Fibroblast of skin of left quadriceps (primary cell): ENCODE measurements at places on chromosomes 5 and 9.

DNA sequence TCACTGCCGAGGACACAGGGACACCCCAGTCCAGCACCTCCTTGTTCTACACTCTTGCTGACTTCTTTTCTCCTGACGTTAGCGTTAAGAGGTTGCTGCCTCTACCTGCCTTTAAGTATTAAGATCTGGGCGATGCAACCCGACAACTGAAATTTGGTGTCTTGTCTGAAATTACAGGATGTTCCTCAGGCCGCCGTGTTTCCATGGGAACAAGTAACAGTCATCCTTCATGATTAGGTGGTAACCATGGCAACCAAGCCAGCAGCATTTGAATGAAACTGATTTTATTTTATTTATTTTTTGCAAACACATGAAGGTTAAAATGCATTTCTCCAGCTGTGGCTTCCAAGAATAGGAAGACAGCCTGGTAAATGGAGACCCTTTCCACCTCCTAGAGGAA lies 20.8 kb downstream of the DAB2IP start:
- no peak for DNase-seq

DNA sequence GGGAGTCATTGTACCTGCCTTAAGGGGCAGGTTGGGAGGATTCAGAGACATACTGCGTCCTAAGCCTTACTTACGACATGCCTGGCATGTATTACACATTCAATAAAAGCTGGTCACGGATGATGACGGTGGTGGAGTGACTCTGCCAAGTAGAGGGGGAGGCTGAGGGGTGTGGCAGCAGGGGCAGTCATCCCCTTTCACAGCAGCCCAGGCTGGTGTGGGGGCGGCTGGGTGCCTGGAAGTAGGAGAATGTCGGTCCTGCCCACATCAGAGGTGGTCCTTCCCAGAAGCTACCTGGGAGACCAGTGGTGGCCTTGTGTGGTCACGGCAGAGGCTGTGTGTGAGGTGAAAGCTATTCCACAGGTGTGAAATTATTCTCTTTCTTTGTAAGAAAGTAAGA lies 8.9 kb downstream of the ZBTB34 start:
- DNase-seq = no peak

- peak; percentile 28 for DNase-seq
Observed at GRCh38 chr9:23774266-23774665, 51.8 kb downstream of the ELAVL2 start.

DNA sequence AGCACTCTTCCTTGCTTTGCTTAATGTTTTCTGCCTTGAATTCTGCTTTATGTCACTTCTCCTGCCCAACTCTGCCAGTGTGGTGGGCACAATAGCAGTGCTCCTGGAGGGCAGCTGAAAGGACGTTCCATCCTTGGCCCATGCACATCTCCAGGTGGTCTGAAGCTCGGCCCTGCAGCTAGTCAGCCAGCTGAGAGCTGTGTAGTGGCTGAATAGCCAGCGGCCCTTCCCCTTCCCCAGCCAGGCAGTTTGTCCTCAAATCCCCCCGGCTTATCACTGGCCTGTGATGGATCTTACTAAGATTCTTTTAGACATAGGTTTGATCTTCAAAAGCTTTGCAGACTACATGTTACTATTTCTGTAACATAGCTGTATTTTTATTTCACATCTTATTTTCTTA lies 42.7 kb upstream of the ANGPTL2 start:
- DNase-seq = no peak

DNA sequence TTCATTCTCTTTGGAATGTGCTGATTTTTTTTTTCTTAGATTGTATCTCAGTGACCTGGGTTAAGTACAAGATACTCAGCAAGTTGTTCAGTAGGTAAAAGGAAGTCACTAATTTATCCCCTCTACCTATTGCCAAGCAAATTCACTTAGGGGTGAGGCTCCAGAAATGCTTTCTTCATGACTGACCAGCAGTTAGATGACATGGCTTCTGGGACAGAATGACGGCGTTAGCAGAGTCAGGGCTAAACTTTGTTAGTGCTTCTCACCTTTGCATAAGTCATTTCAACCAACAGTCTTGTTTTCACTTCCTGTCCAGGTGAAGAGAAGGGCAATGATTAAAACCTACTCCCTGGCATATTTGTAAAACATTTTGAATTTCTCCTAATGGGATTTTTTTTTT lies 20.2 kb upstream of the MTAP start:
- no peak for DNase-seq

- peak; percentile 31 for DNase-seq
Observed at GRCh38 chr9:107751567-107752210, 262.1 kb upstream of the KLF4 start.

GRCh38 chr5:33343676-33344327 lies 97.0 kb upstream of the TARS1 start:
- DNase-seq = peak; percentile 86

DNA sequence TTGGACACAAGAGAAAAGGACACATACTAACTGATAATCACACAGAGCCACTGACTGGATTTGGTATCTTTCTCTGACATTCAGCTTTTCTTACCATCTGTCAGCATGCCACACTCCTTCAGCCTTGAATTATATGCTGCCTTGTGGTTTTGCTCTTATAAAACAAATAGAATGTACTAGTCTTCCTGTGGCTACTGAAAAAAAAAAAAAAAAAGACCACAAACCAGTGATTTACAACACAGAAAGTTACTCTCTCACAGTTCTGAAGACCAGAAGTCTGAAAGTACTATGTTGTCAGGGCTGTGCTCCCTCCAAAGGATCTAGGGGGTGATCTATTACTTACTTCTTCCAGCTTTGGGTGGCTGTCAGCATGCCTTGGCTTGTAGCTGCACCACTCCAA lies 82.3 kb downstream of the THBS4 start:
- DNase-seq = no peak

- DNase-seq = no peak
Observed at GRCh38 chr9:124140941-124141568, 116.7 kb upstream of the NEK6 start.

DNA sequence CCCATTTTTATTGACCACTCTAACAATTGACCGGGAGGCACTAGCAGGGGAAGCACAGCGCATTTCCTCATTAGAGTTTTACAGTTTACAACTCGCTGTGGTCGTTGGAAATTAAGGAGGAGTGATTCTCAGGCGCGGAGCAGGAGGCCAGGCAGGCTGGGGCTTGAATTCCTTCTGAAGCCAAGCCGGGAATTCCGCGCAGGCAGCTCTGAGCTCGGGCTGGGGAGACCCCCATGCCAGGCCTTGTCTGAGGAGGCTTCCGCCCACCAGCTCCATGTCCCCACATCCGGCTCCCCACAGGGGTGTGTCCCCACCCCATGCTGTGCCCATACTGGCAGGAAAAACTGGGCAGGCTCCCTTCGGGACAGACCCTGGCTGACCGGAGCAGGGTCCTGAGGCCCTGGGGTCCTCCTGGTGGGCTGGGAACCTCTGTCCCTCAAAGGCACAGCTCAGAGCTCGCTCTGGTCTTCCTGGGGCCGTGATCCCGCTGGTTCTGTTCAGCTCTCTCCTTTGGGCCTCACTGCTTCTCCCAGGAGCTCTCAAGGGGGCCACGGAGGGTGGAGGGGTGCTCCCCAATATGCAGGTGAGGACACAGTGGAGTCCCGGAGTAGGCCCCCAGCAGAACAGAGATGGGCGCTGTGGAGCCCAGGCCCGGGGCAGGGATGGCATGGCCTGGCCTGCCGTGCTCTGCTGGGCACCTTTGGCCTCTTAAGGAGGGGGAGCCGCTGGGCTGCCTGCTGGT lies 1.3 kb upstream of the NRARP start:
- DNase-seq = no peak

GRCh38 chr5:177113566-177114424 lies 19.8 kb upstream of the NSD1 start:
- peak; percentile 45 for DNase-seq

DNA sequence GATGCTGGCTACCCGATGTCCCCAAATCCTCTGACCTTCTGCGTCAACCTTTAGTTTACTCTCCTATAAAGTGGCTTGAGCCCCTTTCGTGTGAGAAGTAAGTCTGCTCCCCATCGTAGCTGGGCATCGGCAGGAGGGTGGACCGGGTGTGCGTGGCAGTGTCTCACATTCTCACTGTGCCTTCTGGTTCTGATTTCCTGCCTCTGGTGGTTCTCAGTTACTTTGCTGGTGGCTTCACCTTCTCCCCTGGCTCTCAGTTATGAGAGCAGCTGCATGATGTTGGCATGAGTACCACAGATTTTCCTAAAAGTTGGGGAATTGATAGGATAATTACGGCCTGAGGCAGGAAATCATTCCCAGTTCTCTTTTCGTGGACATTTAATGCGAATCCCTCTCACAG lies 47.0 kb upstream of the RPS23 start:
- no peak for DNase-seq

- DNase-seq = no peak
Observed at GRCh38 chr5:112467485-112467884, 48.4 kb upstream of the EPB41L4A start.

DNA sequence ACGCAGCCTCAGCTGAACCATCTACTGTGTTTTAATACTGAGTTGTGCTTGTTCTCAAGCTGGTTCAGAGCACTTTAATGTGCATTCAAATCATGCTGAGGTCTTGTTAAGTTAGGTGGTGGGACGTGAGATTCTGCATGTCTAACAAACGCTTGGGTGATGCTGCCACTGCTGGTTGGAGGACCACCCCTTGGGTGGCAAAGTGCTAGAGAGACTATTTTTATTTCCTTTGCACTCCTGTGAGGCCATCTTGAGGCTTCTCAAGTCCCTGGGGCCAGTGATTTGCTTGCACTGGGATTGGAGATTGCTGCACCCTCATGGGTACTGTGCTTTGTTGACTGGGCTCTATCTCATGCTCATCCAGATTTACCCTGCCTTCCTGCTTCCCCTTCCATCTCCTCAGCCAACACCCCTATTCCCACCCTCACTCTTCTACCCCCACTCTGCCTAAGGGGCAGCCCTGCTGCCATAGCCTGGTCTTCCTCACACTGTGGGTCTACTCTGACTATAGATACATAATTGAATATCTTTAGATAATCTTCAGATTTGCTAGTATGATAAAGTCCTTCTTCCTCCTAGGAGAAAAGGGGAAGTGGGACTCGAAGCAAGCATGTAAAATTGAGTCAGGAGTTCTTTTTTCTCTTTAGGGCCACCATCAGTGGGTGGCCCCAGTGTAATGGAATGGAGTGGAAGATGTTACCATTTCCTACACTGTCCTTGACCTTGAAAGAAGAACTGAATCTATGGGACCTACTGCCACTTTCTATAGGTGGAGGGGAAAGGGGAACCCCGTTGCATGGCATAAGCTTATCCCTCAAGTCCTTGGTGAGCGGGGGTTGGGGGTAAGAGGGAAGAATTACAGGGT lies 45.1 kb upstream of the SUB1 start:
- no peak for DNase-seq

DNA sequence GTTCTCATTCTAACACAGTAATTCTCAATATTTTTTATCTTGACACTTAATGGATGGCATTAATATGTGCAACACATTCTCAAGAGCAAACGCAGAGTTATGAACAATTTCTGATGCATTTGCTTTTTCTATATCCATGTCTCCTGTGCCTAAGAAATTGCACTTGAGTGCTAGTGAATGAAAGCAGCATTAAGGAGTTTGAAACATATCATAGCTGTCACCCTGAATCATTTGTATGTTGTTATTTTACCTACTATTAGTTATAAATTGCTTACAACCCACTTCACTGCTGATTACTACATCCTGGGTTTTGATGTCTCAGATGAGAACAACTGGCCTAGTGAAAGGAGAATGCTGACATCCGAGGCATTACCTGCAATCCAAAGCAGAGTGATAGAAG lies 387.3 kb downstream of the RASEF start:
- DNase-seq = no peak

DNA sequence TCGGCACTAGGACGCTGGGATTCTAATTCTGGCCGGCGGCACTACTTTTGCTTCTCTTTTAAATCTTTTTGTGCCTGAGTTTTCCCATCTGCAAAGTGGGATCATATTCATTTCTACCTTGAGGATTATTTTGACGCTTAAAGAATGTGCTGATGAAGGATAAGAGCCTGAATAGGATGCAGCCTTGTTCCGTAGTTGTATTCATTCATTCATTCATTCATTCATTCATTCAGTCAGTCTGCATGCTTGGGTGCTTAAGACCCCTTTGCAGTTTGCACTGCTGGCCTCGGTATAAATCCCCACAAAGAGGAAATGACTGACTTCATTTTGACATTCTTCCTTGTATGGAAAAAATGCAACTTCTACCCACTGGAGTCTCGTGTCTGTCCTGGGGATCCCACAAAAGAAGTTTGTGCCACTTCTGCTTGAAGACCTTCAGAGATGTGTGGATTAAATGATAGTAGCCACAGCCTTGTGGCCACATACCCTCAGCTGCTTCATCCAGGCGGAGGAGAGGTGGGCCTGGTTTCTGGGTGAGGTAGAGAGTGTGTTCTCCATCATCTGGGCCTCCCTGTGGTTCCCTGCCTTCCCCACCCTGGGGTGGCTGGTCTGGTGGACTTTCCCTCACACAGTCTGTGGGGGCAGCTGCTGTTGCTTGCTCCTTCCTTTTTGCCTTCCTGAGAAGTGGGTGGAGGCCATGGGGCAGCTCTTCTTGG lies 62.6 kb downstream of the PPARGC1B start:
- no peak for DNase-seq

GRCh38 chr5:177496727-177497291 lies 595 bp downstream of the PDLIM7 start:
- peak; percentile 93 for DNase-seq

- DNase-seq = no peak
Observed at GRCh38 chr9:29548436-29548835, 1975.2 kb upstream of the C9orf72 start.

DNA sequence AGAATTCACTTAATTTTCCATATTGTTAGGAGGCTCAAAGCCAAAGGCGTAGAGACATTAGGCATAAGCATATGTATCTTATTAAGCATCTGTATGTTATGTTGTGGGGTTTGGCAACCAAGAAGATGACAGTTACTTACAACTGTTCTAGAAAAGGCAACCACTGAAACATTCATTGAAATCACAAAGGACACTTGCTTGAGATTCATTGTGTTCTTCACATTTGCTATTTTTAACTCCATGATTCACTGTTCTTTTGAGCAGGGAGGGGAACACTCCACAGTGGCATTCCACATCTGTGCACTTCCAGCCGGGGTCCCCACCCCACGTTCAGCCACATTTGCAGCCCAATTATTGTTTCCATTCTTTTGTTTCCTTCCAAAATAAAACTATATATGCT lies 107.1 kb downstream of the PALM2AKAP2 start:
- peak; percentile 77 for DNase-seq

- no peak for DNase-seq
Observed at GRCh38 chr9:3948826-3949556, 350.9 kb downstream of the GLIS3 start.

DNA sequence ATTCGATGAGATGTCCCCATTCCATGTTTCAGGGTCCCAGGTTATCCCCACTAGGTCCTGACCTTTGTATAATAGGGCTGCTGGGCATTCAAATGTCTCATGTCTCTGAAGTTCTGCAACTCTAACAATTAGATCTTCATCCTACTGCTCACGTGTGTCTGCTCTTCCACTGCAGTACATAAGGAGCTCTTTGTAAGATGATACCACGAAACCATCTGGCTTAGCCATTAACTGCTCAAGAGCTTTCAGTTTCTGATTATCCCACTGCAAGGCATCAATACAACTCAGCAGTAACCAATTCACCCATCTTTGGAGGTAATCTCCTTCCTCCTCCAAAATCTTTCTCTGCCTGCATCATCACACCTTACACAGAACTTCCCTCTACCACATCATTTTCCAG lies 49.9 kb upstream of the PPP2CA start:
- DNase-seq = no peak

- DNase-seq = no peak
Observed at GRCh38 chr9:133832877-133833276, 94.7 kb upstream of the SARDH start.
